Nephron progenitor cell (in vitro differentiated cells): ENCODE measurements at places on chromosomes 2 and 18.

DNA sequence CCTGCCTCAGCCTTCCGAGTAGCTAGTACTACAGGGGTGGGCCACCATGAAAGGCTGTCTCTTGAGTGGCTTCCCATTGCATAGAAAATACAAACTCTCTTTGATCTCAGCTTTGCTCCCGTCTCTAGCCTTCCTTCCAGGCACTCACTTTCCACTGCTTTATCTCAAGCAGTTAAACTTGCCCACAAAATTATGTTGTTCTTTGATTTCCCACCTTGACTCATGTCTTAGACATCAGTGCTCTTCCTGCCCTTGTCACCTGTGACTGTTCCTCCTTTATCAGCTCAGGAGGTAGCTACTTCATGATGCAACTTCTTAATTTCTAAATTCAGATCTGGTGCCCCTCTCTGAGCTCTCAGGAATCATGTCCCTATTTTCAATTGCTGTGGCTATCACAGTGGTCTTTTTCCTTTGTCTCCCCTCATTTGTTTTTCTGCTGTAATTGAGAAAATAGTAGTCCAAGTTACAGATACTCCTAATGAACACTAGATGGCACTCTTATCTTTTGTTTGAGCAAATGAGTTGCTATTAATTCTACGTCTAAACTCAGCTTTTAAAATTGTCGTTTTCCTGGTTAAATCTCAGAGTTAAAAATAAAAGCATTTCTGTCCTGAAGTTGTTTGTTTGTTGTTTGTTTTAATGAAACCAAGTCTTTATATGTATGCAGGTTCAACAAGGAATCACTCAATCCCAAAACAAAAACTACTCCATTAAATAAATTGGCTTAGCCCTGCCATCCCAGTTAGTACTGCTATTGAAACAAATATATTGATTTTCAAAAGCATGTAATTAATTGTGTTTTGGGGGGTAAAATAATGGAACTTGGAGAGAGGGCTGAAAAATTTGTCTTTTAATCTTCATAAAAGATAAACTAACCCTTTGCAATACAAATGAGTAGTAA is 46.9 kb upstream of the GREB1L start:
- DNase-seq: no peak

DNA sequence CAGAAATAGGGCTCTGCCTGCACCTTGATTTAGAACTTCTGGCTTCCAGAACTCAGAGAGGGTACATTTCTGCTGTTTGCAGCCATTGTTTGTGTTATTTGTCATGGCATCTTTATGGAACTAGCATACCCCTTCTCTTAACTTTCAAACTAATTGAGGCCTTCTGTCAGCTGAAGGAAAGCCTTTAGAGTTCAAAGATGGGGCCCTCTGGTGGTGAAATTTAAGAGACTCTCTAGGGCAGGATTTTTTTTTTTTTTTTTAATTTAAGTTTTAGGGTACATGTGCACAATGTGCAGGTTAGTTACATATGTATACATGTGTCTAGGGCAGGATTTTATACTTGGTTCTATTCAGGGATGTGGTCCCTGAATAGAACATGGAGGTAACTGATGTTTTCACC is 260.6 kb upstream of the LINC00305 start:
- DNase-seq: peak; percentile 4

- no peak for DNase-seq
Observed at GRCh38 chr2:48845684-48846083, 90.2 kb upstream of the LHCGR start.

GRCh38 chr18:57664568-57665165 is 43.0 kb upstream of the NARS1 start:
- no peak for DNase-seq

DNA sequence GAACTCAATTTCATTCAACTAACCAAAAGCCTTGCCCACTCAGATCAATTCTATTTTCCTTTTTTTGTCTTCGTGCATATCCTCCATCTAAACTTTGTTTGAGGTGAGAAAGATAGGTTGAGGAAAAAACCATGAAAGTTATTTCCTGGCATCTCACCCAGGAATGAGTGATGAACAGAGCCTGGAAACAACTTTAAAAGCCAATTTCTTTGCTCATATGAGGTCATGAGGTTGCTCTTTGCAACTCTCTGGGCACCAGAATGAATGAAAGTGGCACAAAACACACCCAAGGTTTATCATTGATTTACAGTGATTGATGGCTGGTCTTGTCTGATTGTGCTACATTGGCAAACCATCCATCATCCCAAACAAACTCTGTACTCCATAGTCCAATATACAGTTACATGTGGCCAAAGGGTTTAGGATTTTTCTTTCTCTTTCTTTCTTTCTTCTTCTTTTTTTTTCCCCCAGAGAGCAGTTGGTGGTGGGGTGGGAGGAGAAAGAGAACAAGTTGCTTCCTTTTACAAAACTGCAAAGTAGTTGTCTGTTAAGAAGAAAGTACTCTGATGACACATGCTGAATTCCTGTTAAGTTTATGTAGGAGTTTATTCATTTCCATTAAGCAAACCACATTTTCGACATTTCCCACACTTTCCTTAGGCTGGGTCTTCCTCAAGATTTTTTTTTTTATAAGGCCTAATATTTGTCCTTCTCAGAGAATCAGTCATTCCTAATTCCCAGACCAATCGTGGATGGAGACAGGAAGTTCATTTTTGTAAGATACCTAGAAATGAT is 575.9 kb upstream of the ZEB2 start:
- DNase-seq: no peak
